Right atrium auricular region (tissue), 2 donors: ENCODE measurements at places on chromosomes 5 and 9.

DNA sequence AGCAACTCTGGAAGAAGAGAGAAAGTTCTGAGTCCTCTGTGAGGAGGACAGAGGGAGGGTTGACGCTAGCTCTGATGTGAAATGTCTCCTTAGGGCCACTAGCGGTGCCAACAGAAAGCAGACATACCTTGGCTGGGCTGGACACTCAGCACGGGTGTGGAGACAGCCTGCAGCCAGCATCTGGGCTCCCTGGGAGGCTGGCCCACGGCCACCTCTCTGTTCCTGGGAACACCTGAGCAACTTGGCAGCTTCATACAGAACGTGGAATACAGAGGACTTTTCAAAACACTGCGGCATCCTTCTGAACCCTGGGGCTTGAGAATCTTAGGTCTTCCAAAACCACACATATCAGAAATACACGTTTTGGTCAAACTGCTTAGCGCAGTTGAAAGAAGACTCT lies 269.1 kb downstream of the FSTL4 start:
- H3K27me3 ChIP-seq = no peaks in the 10 kb centered on the region
- DNase-seq = no peak
- no peak overlapping the region for H3K4me3 ChIP-seq
- H3K27ac ChIP-seq = no peak overlapping the region
- H3K36me3 ChIP-seq = no peaks in the 10 kb centered on the region
- no peaks in the 10 kb centered on the region for H3K4me1 ChIP-seq

DNA sequence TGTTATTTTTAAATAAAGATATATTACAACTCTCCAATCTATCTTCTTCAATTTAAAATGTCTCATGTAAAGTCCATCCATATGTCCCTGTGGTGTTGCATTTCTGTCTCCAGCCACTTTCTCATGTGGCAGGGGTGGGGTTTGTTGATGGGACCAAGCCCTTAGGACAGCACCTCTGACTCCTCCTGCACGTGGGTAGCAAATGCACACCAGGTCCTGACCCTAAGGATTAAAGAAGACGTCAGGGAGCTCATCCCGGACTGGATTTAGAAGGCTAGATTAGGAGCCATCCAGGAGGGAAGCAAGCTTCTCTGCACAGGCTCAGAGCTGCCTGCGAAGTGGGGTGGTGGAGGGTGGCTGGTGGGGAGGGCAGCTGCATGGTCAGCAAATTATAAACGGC lies 38.9 kb upstream of the FAM120AOS start:
- DNase-seq = no peak
- H3K4me3 ChIP-seq = no peak overlapping the region
- no peaks in the 10 kb centered on the region for H3K27me3 ChIP-seq
- peak overlapping the region; percentile 47 for H3K27ac ChIP-seq
- no peaks in the 10 kb centered on the region for H3K4me1 ChIP-seq

GRCh38 chr5:68999181-68999580 lies 94.6 kb upstream of the SLC30A5 start:
- H3K27ac ChIP-seq = no peak overlapping the region
- DNase-seq = no peak
- H3K36me3 ChIP-seq = no peaks in the 10 kb centered on the region

- H3K36me3 ChIP-seq = no peaks in the 10 kb centered on the region
- no peaks in the 10 kb centered on the region for H3K4me1 ChIP-seq
- no peak overlapping the region for H3K27ac ChIP-seq
- H3K4me3 ChIP-seq = no peak overlapping the region
- no peaks in the 10 kb centered on the region for H3K27me3 ChIP-seq
- DNase-seq = no peak
Measured at GRCh38 chr5:167071981-167072610, 1219.3 kb upstream of the WWC1 start.

- peaks cover 6% of the 10 kb centered on the region for H3K36me3 ChIP-seq
- H3K27me3 ChIP-seq = no peaks in the 10 kb centered on the region
- peaks cover 16% of the 10 kb centered on the region for H3K4me1 ChIP-seq
- DNase-seq = no peak
Measured at GRCh38 chr9:96719921-96720320, 58.0 kb downstream of the ZNF510 start.

GRCh38 chr5:149857499-149857898 lies 87.1 kb downstream of the PDE6A start:
- no peak overlapping the region for H3K4me3 ChIP-seq
- H3K27ac ChIP-seq = peak overlapping the region; percentile 78
- peak; percentile 84 for DNase-seq
- H3K36me3 ChIP-seq = no peaks in the 10 kb centered on the region
- no peaks in the 10 kb centered on the region for H3K27me3 ChIP-seq

DNA sequence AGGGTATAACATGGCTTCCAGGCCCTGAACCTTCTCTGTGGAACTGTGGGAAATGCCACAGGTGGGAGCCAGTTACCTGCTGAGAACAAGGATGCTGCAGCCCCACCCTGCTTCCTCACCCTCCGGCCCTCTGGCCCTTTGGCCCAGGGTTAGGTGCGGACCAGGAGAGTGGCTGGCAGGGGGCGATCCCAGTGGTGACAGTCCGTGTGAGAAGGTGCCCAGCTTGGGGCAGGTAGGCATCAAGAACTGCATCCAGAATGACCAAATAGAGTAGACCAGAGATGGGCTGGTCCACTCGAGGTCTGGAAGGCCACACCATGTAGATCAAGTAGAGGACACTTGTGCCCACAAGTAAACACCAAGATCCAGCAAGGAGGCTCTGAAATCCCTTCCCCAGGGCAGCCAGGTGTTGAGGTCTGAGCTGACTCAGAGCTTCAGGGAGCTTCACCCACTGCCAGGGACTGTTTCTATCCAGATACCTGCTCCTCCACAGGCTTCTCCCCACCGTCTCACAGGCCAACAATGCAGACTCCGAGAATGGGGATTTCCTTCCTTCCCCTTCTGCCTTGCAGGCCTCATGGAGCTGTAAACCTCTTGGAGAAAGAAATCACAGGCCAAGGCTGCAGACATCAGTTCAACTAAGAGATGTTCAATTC lies 61.4 kb upstream of the ZSWIM6 start:
- H3K27ac ChIP-seq = no peak overlapping the region
- no peak overlapping the region for H3K4me3 ChIP-seq
- no peaks in the 10 kb centered on the region for H3K27me3 ChIP-seq

DNA sequence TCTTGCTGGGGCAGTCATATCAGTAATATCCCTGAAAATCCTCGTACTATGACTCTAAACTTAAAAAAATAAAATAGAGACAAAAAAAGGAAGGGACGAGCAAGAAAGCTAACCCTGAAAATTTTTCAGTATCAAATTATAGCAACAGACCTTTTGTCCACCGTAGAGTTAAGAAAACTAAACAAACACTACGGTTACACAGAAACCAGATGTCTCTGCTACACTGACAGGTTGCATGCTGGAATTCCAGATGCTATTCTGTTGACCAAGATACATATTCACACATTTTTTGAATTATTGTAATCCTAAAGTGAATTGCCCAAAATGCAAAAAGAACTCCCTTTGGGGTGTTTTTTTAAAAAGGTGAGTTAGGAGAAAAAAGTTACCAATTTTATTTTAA lies 66.9 kb upstream of the SELENOP start:
- H3K27me3 ChIP-seq = no peaks in the 10 kb centered on the region
- H3K27ac ChIP-seq = no peak overlapping the region
- H3K4me1 ChIP-seq = no peaks in the 10 kb centered on the region
- no peaks in the 10 kb centered on the region for H3K36me3 ChIP-seq
- H3K4me3 ChIP-seq = no peak overlapping the region
- no peak for DNase-seq

- H3K27ac ChIP-seq = no peak overlapping the region
- H3K36me3 ChIP-seq = no peaks in the 10 kb centered on the region
- H3K4me3 ChIP-seq = no peak overlapping the region
- no peaks in the 10 kb centered on the region for H3K4me1 ChIP-seq
Measured at GRCh38 chr5:110034056-110034600, 344.4 kb downstream of the MAN2A1 start.

GRCh38 chr5:137217599-137218200 lies 281.4 kb downstream of the SPOCK1 start:
- H3K27ac ChIP-seq = no peak overlapping the region
- H3K36me3 ChIP-seq = no peaks in the 10 kb centered on the region
- H3K4me3 ChIP-seq = no peak overlapping the region
- no peak for DNase-seq

- H3K27ac ChIP-seq = peak overlapping the region; percentile 37
- peaks cover 24% of the 10 kb centered on the region for H3K4me1 ChIP-seq
- H3K36me3 ChIP-seq = no peaks in the 10 kb centered on the region
- no peak for DNase-seq
- no peak overlapping the region for H3K4me3 ChIP-seq
Measured at GRCh38 chr5:148541054-148541835, 113.1 kb downstream of the HTR4 start.

DNA sequence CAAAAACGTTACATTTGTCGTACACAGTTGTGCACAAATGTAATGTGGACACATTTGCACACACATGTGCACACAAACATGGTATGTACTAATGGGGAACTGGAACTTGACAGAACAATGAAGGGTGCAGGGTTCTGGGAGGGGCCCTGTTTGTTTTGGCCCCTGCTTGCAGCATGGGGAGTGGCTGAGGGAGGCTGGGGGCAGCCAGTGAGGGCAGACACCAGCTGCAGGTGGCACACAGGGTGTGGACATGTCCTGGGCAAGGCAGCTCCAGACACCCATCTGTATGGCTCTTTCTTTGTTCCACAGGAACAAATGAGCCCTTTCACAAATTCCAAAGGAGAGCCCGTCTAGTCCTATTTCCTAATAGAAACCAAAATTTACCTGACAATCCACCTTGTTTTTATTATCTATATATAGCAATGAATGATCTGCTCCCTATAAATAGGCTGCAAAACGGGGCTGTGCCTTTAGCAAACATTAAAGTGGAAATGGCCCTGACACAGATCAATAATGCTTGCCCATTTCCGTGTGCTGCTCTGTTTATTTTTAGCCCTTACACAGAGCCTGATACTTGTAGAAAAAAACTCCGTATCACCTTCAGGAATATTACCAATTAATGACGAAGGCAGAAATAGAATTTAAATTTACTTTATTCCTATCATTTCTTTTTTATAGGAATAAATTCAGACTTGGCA lies 26.4 kb downstream of the MARCHF3 start:
- no peaks in the 10 kb centered on the region for H3K27me3 ChIP-seq
- no peak overlapping the region for H3K27ac ChIP-seq
- no peaks in the 10 kb centered on the region for H3K4me1 ChIP-seq
- DNase-seq = no peak
- no peaks in the 10 kb centered on the region for H3K36me3 ChIP-seq

DNA sequence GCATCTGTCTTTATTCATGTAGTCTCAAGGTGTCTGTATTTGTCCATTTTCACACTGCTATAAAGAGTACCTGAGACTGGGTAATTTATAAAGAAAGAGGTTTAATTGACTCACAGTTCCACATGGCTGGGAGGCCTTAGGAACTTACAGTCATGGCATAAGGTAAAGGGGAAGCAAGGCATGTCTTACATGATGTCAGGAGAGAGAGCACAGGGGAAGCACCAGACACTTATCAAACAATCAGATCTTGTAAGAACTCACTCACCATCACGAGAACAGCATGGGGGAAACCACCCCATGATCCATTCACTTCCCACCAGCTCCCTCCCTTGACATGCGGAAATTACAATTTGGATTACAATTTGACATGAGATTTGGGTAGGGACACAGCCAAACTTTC lies 44.2 kb downstream of the NLN start:
- no peaks in the 10 kb centered on the region for H3K4me1 ChIP-seq
- no peak overlapping the region for H3K4me3 ChIP-seq
- DNase-seq = no peak
- H3K27me3 ChIP-seq = no peaks in the 10 kb centered on the region
- H3K27ac ChIP-seq = no peak overlapping the region

DNA sequence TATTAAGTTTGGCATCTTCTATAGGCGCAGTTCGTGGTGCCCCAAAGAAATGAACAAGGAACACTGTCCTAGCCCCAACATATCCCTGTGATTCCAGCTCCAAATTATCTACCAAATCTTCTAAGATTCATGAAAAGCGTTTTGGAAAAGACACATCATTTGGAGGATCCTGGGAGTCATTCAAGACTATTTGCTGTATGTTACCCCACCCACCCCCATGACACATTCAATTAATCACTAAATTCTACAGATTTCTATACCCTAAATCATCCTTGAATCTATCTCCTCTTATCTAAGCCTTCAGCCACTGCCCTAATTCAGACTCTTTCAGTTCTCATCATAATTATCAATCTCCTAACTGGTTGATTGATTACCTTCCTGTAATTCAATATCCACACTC lies 5.5 kb upstream of the RUSC2 start:
- no peak overlapping the region for H3K4me3 ChIP-seq
- H3K36me3 ChIP-seq = no peaks in the 10 kb centered on the region
- H3K4me1 ChIP-seq = no peaks in the 10 kb centered on the region

DNA sequence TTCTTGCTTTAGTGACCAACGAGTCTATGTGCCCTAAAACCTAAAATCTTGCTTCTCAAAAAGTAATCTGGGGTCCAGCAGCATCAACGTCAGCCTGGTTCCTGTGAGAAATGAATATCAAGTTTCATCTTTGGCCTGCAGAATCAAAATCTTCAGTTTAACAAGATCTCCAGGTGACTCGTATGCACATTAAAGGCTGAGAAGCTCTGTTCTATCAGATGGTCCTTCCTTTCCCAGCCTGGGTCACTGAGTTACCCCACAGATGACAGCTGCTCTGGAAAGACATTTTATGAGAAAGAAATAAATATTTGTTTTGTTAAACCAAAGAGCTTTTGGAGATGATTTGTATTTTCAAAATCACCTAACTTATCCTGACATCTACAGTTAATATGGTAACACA lies 75.8 kb downstream of the ADAMTSL1 start:
- H3K4me3 ChIP-seq = no peak overlapping the region
- no peak for DNase-seq

GRCh38 chr9:95070549-95071021 lies 246.9 kb downstream of the FANCC start:
- no peaks in the 10 kb centered on the region for H3K4me1 ChIP-seq
- H3K4me3 ChIP-seq = no peak overlapping the region
- no peaks in the 10 kb centered on the region for H3K27me3 ChIP-seq
- no peak for DNase-seq
- H3K36me3 ChIP-seq = peaks cover 71% of the 10 kb centered on the region

GRCh38 chr9:109967651-109968642 lies 187.9 kb downstream of the PALM2AKAP2 start:
- H3K4me3 ChIP-seq = no peak overlapping the region
- H3K36me3 ChIP-seq = no peaks in the 10 kb centered on the region
- H3K27me3 ChIP-seq = no peaks in the 10 kb centered on the region
- no peak for DNase-seq
- peak overlapping the region; percentile 27 for H3K27ac ChIP-seq

DNA sequence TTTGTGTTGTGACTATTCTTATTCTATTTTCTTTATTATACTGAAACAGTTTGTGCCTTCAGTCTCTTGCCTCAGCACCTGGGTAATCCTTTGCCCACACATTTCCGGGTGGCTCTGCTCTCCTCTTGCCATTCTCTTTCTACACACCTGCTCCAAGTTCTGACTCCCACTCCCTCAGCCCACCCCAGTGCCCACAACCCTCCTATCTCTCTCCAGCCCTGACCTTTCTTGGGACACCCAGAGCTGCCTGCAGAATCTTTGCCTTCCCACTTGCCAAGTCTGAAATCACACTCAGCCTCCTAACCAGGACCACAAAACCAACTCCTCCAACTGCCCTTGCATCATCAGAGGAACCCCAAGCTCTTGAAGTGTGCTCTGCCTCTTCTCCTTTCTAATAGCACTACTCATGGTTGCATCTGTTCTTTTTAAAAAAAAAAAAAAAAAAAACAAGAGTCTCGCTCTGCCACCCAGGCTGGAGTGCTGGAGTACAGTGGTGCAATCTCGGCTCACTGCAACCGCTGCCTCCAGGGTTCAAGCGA lies 4.1 kb downstream of the SWI5 start:
- H3K4me1 ChIP-seq = no peaks in the 10 kb centered on the region
- no peak overlapping the region for H3K27ac ChIP-seq
- DNase-seq = no peak
- no peaks in the 10 kb centered on the region for H3K27me3 ChIP-seq
